ENCODE measurements at places on chromosomes 2 and 18. TPM values are rescaled to one million over a fixed set of nuclear protein-coding genes. Genes with fewer than 3 reads are reported as not detected.

GRCh38 chr2:169736902-169737301 is 3.3 kb downstream of the KLHL23 start:
- no peak for DNase-seq

- DNase-seq, result no peak
These were observed 77.4 kb downstream of the TANC1 start for GRCh38 chr2:159045545-159046454.

- no peak for DNase-seq
These were observed 58.1 kb downstream of the INPP4A start for GRCh38 chr2:98502556-98503335.

DNA sequence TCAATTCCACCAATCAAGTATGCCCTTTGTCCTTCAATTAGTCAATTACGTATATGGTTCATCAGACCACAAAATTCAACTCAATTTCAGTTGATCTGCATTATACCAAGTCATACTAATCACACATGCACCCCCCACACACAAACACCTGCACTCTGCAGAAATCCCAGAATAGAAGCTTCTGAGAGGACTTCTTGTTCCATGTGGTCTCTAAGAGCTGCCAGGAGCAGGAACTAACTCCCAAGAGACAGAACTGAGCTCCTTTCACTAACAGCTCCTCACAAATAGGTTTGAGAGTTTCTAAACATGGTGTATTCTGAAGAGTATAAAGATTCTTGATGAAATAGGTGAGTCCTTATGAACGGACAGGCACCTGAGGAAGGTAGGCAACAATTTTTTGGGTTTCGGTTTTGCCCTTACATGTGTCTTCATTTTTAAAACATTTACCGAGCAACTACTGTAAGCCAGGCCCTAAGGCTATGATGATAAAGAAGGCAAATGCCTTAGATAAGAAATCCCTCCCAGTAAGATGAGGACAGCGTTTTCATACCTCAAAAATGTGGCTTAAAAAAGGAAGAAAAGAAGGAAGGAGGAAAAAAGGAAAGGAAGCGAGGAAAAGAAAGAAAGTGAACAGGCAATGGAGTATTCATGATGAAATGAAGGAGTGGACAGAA is 183.1 kb downstream of the PID1 start:
- DNase-seq, result no peak

DNA sequence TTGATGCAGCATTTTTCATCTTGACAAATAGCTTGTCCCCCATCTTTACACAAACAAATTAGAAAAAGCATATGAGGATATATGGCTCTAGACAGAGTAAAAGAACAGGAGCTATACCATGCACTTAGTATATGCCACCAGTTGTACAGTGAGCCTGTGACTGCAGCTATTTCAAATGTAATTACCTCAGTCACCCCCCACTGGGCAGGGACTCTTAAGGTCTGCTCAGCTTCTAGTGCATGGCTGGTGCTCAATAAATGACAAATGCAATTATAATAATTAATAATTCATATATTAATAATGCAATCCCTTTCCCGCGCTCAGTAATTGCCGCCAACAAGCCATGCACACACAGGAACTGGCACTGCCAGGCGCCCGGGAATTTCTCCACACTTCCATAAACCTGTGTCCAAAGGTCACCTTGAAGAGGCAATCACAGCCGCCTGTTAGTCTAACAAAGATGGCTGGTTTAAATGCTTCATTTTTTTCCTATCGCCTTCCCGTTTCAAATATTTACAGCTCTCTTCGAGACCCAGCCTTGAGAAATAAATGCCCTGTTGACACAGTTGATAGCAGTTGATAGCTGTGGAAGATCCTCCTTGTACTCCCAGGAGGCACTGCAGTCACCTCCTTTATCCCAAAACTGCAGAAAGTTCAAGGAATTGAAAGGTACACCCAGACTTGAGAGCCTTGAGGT is 156.6 kb downstream of the INO80D start:
- no peak for DNase-seq

DNA sequence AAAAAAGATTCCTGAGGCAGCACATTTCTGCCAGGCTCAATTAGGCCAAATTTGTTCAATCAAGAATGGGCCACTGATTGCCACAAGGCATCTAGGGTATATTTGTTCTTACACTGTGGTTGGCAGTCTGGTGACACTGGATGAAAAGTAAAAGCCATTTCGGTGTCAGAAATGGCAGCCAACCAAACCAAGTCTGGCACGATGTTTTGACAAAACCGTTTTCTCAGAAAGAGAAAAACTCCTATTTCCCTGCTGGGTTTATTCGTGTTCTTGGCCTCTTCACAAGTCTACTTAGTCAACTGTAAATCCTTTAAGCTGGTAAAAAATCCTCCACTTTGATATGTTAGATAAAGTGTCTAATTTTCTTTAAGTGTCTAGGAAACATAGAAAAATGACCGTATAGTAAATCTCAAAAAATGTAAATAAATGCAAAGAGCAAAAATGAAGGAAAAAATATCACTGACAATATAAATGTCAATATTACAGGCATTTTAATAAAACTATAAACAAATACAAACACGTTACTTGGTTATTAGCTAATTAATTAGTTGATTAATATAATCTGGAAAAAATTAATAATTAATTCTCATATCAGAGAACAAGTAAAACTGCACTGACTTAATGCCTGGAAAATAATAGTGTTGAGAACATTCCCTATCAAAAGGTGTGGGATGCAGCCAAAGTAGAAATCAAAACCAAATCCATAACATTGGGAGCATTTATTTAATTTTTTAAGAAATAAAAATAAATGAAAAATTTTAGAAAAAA is 182.0 kb upstream of the ZNF804A start:
- no peak for DNase-seq

- no peak for DNase-seq
These were observed 98.3 kb downstream of the KLHL14 start for GRCh38 chr18:32674491-32674890.

DNA sequence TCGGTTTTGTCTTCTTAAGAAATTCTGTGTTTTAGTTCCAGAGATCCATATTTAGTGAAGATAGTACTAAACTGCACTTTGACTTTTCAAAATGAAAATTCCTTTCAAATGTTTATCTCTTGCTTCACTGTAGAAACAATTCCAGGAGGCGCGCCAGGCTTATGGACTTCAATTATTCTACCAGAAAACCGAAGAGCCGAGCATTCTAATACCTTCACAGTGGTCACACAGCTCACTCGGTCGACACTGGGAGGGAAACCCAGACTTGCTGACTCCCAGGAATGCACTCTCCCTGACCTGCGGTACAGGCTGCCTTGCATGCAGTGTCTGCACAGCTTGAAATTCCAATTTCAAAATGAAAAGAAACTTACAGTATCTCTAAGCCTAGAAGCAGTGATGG is 119.9 kb upstream of the PIEZO2 start:
- no peak for DNase-seq

DNA sequence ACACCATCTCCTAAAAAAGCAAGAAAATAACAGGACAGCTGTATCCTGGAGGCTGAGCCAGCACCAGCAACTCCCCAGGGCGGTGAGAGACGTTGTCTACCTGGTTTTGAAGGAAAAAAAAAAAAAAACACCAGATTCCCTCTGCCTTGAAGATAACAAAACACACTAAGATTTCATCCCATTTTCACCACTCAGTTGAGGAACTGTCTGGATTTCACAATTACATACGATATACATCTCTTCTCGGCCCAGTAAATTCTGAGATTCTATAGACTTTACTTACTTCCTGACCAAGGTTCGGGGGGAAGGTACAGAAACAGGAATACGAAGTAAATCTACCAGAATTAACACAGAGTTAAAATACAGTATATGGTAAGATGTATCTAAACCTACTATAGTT is 8.5 kb downstream of the ZNF516 start:
- no peak for DNase-seq

- no peak for DNase-seq
These were observed 58.4 kb upstream of the DNMT3A start for GRCh38 chr2:25400169-25400568.

GRCh38 chr2:10835052-10835970 is 22.7 kb upstream of the PDIA6 start:
- DNase-seq, result peak; percentile 83

- DNase-seq, result no peak
These were observed 130.0 kb downstream of the MBD2 start for GRCh38 chr18:54094474-54094873.

- no peak for DNase-seq
These were observed 871 bp upstream of the ALS2 start for GRCh38 chr2:201781557-201782051.

DNA sequence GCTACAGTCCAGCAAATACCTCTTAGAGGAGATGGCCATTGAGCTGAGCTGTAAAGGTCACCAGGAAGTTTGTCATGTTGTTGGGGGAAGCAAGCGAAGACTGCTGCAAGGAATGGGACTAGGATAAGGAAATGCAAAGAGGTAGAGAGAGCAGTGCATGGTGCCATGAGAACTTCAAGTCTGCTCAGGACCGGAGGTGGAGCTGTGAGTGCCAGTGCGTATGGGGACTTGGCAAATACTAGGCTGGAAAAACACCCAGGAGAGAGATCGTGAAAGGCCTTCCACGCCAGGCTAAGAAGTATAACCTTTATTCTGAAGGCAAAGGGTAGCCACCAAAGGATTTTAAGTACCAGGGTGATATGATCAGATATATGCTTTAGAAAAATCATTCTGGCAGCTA is 71.3 kb downstream of the MEIS1 start:
- DNase-seq, result no peak

DNA sequence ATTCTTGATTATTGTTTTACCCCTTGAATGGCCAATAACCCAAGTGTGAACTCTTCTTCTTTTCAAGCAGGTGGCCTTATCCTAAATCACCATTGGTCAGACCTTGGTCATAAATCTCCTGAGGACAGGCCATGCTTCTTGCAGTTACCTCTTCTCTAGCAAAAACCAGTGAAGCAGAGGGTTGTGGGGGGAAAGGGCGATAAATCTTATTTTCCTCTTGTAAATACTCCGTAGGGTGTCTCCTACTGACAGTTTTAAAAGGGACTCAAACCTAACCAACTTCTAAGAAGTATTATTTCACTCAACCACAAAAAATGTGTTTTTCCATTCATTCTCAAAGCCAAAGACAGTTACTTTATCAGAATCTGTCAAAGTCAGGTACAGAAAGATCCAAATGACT is 168.1 kb upstream of the RMP24 start:
- DNase-seq, result no peak

GRCh38 chr2:15973481-15974401 is 33.4 kb downstream of the MYCN start:
- no peak for DNase-seq

DNA sequence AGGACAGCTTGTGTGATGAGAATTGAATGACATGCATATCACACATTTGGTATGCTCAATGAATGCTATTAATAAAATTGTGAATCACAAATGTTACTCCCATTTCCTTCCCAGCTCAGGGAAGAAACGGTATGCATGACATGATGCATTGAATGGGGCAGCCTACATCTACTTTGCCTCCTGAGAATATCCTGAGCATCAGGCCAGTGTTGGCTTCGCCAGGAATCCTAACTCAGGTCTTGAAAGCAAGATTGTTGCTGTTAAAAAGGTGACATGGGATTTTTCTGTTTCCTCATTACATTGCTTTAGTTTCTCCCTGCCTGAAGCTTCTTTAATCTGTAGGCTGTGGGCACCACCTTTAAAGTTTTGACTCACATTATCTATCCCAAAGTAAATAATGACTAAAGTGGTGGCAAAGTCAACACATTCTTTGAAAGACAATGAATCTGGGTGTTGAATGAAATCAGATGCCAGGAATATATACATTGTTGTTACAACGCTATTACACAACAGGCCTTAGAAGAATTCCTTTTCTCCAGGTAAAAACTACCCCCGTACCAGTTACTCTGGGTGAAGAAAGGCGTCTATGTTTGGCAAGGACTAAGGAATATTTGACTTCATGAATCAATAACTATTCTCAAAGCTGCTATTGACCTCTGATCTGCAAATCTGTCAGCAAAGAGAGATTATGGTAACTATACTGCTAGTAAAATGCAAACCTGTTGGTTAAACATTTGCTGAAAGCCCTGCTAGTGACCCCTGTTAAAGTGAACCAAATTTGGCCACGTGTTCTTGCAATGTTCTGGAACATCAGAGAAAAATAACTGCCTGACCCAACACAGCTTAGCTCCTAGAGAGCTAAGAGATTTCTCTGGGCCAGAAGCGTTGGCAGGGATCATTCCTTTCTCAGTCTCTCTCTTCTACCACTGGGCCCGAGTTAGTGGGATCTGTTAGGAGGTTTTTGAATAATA is 30.5 kb upstream of the NEDD4L start:
- no peak for DNase-seq

GRCh38 chr2:25920786-25921415 is 42.6 kb upstream of the ASXL2 start:
- DNase-seq, result no peak

DNA sequence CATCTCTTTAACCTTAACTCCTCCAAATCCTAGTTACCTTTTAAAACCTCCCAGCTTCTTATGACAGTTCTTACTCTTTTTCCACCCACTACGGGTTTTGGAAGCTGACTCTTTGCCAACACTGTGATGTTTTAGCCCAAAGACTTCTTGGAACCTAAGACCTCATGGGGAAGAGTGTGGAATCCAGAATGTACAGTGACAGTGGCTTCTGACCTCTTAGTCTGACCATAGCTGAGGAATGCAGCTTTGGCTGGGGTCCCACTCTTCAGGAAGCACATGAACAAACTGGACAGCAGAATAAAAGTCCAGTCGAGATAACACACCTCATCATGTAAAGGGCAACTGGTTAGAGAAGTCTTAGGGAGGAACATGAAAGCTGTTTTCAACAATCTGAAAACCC is 161.1 kb upstream of the PKDCC start:
- DNase-seq, result no peak

- no peak for DNase-seq
These were observed 5.2 kb downstream of the TMEM18 start for GRCh38 chr2:671787-672605.

DNA sequence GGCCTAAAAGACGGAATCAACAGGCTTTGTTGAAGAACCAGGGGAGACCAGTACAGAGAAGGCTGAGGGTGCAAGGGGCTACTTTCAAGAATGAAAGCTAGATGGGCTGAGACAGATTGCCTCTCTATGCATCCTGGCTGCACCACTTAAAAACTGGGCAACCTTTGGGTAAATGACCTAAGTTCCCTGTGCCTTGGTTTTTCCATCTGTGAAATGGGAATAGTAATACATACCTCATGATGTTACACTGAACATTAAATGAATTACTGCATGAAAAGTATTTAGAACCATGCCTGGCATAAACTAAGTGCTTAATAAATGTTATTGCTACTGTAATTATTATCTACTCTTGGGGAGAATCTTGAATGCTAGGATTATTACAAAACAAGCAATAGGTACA is 106.5 kb downstream of the PRKCE start:
- no peak for DNase-seq

GRCh38 chr18:57834616-57835015 is 31.5 kb upstream of the ATP8B1 start:
- DNase-seq, result no peak

GRCh38 chr18:79596446-79597175 is 83.0 kb upstream of the CTDP1 start:
- DNase-seq, result no peak

- DNase-seq, result no peak
These were observed 75.8 kb downstream of the USP40 start for GRCh38 chr2:233490831-233491230.

Gene SOWAHC
- total RNA-seq, result 10.4 TPM

Gene CHRNG
- not detected for total RNA-seq

Gene OSR1
- 0.45 TPM for total RNA-seq

Gene PRSS56
- total RNA-seq, result 52.4 TPM

Gene THSD7B
- 0.19 TPM for total RNA-seq

Gene MORN2
- 18.4 TPM for total RNA-seq

Gene PKP4
- 42.7 TPM for total RNA-seq

Gene TMEM163
- 0.71 TPM for total RNA-seq

Gene DUSP2
- 1.1 TPM for total RNA-seq

Gene MERTK
- 3.3 TPM for total RNA-seq

Gene LRRTM1
- total RNA-seq, result 1.5 TPM

Gene SLC23A3
- 1.5 TPM for total RNA-seq

Gene PLEK
- total RNA-seq, result not detected

Gene ANKRD30BL
- total RNA-seq, result not detected

Measured in neural crest cell (in vitro differentiated cells).